Mucosa of gallbladder (tissue), 1 donor: ENCODE measurements at places on chromosomes 7 and 10. TPM values are rescaled to one million over a fixed set of nuclear protein-coding genes. Genes with fewer than 3 reads are reported as not detected.

Gene PRDX3
- 126 TPM for total RNA-seq

Gene MSMB
- total RNA-seq, result 15.8 TPM

DNA sequence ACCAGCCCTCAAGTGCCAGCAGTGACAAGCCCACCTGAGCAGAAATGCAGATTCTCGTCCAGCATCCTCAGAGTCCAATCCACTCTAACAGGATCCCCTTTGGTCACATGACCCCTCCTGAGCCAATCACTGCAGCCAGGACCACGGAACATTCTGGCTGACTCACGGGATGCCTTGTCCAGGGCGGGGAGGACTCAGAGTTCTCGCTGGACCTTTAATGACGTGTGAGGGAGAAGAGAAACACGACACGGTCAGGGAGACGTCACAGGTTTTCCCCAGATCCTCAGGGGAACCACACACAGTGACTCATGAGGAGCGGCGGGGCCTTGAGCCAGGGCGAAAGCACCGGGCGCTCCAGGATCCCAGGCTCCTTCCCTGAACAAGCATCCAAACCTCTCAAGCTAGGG is 155.7 kb downstream of the PTPRN2 start:
- peak; percentile 70 for DNase-seq

DNA sequence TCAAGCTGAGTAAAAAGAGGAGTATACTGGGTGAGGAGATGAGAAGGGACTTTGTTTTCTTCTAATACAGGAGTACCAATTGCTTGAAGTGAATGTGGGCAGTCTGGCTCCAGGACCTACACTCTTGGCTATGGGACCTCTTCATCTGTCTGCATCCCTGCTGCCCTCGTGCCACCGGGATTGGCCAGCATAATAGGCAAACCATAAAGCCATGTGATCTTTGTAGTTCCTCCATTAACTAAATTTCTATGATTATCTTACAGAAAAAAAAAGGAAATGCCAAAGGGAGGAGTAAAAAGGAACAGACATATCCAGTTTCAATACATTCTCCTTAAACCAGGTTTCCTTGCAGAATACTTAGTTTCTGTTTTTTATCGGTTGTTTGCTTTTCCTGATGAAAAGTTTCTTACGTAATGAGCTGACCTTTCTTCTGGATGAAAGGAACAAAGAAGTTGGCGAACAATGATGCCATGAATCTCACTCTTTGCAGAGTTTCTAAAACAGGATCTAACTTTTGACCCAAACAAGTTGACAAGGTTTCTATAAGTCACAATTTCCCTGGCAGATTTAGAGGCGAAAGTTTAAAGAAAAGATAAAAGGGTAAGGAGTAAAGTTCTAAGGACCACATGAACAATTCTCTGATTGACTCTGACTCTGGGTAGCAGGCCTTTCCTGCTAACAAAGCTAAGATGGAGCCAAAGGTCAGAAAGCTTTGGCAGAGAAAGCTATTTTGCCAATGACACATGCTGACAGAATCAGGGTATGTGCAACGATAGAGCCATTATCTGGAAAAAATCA is 54.1 kb downstream of the LAMB1 start:
- no peak for DNase-seq

GRCh38 chr10:126868371-126868770 is 36.9 kb upstream of the DOCK1 start:
- no peak for DNase-seq
